Large intestine (tissue), 12 donors: ENCODE measurements at places on chromosomes 12 and 14.

DNA sequence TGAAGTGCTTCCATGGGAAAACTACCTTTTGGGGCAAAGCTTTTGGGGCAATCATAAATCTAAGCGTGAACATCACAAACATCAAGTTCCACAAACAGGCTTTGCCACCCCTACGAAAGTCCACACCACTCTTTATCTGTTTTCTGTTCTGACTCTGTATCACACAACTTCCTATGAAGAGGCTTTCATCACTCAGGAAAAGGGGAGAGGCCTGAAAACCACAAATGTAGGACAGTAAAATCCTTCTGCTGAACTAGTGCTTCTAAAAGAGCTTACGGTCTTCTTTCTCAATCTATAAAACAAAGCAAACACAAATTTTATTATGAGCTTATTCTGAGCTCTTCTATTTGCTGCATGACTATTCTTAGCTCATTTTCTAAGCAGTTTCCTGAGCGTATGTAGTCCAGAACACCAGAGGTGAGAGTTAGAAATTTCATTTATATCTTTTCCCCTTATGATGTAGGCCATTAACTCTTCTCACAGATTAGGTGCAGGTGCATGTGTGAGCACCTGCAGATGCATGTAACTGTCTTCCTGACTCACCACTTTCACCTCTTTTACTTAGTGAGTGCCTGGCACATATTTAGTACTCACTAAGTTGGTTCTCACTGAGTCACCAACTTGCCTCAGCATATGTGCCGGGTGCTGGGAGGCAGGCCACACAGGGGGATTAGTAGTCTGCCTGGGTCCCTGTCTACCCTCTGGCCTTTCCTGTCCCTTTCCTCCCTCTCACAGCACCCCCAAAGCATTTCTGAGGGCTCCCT lies 32.9 kb upstream of the SYCP3 start:
- H3K27ac ChIP-seq: no peak overlapping the region
- DNase-seq: no peak
- H3K4me3 ChIP-seq: no peak overlapping the region
- H3K27me3 ChIP-seq: no peaks in the 10 kb centered on the region

DNA sequence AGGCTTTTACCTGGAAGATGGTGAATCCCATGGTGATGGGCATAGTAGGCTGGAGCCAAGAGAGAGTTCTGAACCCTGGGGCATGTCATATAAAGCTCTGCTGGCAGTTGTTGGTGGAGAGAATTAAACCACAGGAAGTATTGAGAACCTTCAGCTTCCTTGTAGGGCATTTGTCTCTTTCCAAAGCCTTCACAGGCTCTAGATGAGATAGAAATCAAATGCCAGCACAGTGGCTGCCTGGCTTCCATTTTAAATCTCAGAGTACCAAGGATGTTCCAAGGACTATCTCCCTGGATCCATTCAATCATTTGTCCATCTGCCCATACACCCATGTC lies 369.6 kb downstream of the DPF3 start:
- peaks cover 6% of the 10 kb centered on the region for H3K27me3 ChIP-seq
- H3K4me3 ChIP-seq: no peak overlapping the region
- no peak overlapping the region for H3K27ac ChIP-seq

DNA sequence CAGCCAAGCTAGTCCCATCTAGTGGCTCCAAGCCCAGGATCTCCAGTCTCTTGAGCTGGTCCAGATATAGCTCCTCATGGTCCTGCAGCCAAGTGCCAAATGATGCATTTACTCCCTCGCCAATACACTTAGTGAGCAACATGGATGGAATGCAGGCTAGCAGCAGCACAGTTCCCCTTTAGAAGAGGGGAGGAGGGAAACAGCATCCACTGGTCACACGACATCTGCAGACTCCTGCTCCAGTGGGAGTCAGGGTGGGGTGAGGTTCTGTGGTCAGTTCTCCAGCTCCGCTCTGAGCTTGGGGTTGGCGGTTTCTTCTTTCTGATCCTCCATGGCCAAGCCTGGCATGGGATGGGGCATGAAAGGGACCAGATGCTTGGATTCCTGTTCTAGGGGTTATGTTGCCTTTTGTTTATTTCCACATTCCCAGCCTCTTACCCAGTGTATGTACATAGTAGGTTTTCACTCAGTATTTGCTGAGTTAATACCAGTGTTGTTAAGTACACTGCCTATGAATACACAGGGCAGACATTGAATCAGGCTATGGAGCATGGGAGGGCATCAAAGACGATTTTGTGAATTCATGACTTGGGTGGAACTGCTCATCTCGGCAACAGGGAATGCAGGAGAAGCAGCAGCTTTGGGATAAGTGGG lies 57.3 kb downstream of the GALNT16 start:
- H3K27ac ChIP-seq: no peak overlapping the region
- H3K4me1 ChIP-seq: no peaks in the 10 kb centered on the region
- H3K27me3 ChIP-seq: no peaks in the 10 kb centered on the region
- no peak overlapping the region for H3K4me3 ChIP-seq
- peak; percentile 21 for DNase-seq

DNA sequence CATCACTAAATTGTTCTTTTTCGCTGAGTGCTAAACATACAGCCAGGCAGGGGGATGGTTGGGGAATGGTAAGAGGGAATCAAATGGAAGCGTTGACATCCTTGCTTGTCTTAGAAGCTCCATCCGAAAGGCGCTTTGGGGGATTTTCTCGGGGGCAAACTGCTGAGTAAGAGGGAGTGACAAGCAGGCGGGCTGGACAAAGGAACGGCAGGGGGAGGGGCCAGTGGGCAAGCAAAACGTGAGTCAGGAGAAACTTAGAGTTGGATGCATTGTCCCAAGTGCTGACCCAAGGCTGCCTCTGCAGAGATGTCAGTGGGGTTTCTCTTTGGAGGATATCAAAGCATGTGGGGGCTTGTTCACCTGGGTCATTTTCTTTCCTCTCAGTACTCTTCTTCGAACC lies 480.5 kb downstream of the VRK1 start:
- H3K4me1 ChIP-seq: no peaks in the 10 kb centered on the region
- no peak overlapping the region for H3K4me3 ChIP-seq
- H3K36me3 ChIP-seq: no peaks in the 10 kb centered on the region
- DNase-seq: no peak

- DNase-seq: no peak
- no peaks in the 10 kb centered on the region for H3K4me1 ChIP-seq
- no peak overlapping the region for H3K4me3 ChIP-seq
Measured at GRCh38 chr12:5487076-5487475, 55.2 kb downstream of the NTF3 start.
